ENCODE measurements at places on chromosomes 6 and 20. TPM values are rescaled to one million over a fixed set of nuclear protein-coding genes. Genes with fewer than 3 reads are reported as not detected.

The CFAP206 gene
- total RNA-seq, result 0.21 TPM

The HSPA1L gene
- total RNA-seq, result 0.74 TPM

The PDYN gene
- not detected for total RNA-seq

The CGA gene
- total RNA-seq, result not detected

DNA sequence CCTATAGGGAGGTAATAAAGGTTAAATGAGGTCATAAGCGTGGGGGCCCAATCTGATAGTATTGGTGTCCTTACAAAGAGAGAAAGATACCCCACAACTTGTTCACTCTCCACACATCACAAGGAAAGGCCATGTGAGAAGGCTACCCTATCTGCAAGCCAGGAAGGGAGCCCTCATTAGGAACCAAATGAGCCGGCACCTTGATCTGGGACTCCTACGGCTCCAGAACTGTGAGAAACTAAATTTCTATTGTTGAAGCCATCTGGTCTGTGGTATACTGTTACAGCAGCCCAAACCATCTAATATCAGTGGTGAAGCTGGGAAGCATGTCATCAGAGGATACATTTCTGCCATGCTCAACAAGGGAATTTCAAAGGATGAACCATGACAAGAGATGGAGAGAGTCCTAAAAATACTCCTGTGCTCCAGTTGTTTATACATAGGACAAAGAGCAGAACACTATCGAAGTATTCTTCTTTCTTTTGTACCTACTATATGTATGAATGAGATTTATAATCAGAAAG, 10.4 kb downstream of the COX7A2 start:
- DNase-seq, result no peak

GRCh38 chr6:53879608-53880007, 84.8 kb downstream of the LRRC1 start:
- DNase-seq, result no peak

- no peak for DNase-seq
Observed at GRCh38 chr6:130367767-130368166, 1.9 kb downstream of the TMEM200A start.

DNA sequence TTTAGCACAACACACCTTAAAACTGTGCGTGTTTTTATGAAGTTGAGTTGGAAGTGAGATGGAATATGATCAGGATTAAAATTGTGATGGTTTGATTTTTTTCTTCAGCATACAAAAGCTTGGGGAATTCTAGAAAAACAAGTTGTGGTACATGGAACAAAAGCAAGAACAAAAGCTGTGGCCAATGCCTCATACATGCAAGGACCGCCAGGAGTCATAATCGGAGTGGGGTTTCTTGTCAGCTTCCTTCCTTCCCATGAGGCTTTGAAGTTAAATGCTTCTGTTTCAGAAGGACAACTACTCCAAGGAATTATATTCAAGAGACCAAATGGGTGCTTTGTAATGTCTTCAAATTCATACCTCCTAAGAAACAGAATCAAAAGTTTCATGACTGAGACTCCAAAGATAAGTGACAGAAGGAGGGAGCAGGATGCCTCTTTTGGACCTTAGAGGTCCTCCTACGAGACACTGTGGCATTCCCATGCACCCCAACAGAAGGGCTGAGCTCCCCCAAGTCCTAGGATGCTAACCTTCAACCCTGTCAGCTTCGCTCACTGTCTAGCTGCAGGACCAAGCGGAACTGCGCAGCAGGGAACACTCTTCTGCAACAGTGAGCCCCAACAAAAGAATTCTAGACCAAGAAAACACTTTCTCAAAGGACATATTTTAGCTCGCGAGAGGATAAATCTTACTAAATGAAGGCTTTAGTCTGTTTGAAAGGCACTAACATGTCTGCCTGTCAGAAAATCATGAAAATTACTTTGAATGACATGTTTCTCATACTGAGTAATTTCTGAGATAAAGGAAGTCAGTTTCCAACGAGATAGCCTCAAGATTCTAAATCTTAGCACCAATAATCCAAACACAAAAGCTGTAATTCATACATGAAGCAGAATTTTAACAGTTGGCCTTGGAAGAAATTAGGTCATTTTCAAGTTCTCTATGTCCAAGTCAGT, 108.5 kb upstream of the NHSL1 start:
- peak; percentile 54 for DNase-seq

- DNase-seq, result no peak
Observed at GRCh38 chr6:138863321-138863720, 67.4 kb downstream of the ECT2L start.

GRCh38 chr20:5463007-5463686, 146.4 kb upstream of the PROKR2 start:
- DNase-seq, result no peak

GRCh38 chr6:27617046-27617687, 144.3 kb upstream of the ZNF184 start:
- DNase-seq, result peak; percentile 52

- no peak for DNase-seq
Observed at GRCh38 chr6:144278659-144279314, 6.3 kb upstream of the UTRN start.

DNA sequence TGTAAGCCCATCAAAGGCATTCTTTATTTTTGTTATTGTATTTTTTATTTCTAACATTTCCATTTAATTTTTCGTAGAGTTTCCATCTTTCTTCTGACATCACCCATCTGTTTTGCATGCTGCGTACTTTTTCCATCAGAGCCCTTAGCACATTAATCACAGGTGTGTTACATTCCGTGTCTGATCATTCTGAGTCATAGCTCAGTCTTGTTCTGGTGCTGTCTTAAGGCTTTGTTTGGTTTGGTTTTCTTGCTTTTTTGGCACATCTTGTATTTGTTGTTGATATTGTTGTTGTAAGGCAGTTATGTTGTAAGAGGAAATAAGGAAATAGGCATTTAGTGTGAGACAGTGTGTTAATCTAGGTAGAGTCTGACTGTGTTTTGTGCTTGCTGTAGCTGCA, 214.6 kb upstream of the CDH4 start:
- no peak for DNase-seq

GRCh38 chr20:59743767-59744485, 139.6 kb downstream of the PHACTR3 start:
- no peak for DNase-seq

- peak; percentile 31 for DNase-seq
Observed at GRCh38 chr6:22442826-22443225, 126.5 kb upstream of the HDGFL1 start.

DNA sequence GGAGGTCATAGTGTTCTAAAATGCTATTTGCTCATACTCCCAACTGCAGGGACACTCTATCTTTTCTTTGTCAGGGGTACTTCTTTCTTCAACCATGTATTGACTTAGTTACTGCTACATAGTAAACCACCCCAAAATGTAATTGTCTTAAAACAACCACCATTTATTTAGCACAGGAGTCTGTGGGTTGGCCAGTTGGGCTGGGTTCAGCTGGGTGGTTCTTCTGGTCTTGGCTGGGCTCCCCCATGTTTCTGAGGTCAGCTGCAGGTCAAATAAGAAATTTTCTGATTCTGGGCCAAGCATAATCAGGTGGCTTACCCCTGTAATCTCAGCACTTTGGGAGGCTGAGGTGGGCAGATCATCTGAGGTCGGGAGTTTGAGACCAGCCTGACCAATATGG, 220.0 kb upstream of the BTBD3 start:
- no peak for DNase-seq

GRCh38 chr20:25453035-25453810, 45.8 kb downstream of the GINS1 start:
- DNase-seq, result peak; percentile 5

Data from endothelial cell of umbilical vein (primary cell).